ENCODE measurements at places on chromosomes 7 and 10.

DNA sequence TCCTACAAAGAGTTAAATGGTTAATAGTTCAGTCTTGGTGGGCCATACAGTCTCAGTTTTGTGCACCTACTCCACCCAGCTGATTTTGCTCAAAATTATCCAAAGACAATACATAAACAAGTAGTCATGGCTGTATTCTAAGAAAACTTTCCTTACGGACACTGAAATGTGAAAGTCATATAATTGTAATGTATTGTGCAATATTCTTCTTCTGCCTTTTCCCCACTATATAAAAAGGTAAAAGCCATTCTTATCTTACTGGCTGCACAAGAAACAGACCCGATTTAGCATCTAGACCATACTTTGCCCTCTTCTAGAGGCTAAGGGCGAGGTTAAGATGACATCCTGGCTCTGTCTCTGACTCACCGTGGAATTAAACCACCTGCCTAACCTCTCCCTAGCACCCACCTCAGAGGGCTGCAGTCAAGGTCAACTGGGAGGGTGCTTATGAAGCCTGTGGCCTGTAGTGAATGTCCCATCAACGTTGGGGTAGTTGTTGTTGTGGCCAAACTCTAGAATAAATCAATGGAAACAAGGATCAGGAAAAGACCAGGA lies 63.8 kb upstream of the DOCK1 start:
- DNase-seq = no peak

GRCh38 chr7:148903504-148903903 lies 19.4 kb upstream of the EZH2 start:
- no peak for DNase-seq

- DNase-seq = no peak
Observed at GRCh38 chr10:29857843-29858701, 201.3 kb downstream of the JCAD start.

GRCh38 chr10:73902351-73902750 lies 8.6 kb upstream of the PLAU start:
- DNase-seq = no peak

DNA sequence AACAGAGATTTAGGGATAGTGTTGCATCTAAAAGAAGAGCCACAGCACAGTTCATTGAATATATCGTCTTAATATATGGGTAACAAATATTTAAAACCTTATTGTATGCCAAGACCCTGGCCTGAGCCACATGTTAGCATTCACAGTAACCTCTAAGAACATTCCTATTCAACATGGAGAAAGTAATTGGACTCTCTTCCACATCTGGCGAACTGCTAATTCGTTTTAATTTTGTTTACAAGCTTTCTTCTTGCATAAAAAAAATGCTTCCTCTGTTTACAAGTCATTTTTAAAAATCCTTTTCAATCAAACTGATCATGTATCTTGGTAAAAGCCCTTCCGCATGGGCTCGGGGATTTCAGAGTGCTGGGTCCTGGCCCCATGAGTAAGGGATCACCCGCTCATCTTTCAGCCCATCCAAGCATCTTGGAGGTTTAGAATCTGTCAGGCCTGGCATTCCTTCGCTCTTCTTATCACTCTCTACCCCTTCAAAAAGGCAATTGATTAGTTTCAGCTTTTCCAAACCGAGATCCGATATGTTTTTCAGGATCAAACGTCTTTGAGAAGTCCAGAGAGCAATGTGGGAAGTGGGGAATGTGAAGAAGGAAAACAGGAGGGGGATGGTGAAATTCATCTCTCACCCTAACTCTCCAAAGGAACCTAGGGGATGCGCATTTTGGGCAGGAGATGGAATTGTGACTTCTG lies 7.3 kb downstream of the TWIST1 start:
- no peak for DNase-seq

DNA sequence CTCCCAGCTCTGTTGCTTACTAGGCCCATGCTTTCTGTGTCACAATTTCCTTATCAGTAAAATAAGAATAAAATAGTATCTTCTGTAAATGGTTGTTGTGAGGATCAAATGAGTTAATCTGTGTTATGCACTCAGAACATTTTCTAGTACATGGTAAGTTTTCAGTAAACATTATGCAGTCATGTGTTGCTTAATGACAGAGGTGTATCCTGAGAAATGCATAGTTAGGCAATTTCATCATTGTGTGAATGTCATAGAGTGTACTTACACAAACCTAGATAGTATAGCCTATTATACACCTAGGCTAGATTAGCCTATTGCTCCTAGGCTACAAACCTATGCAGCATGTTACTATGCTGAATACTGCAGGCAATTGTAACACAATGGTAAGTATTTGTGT lies 4.4 kb downstream of the PTTG1IP2 start:
- no peak for DNase-seq

- DNase-seq = no peak
Observed at GRCh38 chr10:33876584-33877400, 542.3 kb upstream of the NRP1 start.

DNA sequence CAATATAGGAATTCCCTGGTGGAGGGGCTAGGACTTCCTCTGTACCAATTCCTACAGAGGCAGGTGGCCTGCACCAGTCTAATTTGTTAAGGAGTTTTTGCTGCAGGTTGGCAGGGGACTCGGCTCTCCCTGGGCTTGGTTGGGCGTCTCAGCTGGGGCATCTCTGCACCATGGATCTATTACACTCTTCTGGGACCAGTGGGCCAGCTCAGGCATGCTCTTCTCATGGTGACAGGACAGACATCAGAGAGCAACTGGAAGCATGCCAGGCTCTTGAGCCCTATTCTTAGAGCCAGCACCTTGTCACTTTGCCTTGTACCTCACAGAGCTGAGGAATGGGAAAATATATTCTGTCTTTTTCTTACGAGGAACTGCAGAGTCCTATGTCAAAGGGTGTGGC lies 74.6 kb downstream of the SH2D4B start:
- no peak for DNase-seq

DNA sequence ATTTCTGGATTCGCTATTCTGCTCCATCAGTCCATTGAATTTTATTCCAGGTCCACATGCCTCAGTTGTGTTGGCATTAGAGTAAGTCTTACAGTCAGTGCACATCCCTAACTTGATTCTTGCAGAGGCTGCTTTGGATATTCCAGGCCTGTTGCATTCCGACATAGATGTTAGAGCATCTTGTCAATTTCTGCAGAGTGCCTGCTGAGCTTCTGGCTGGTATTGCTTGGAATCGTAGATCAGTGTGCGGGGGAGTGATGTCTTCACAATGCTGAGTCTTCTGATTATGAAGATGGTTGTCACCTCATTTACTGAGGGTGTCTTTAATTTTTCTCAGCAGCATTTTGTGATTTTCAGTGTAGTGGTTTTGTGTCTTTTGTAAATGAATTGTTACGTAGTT lies 45.2 kb downstream of the INPP5A start:
- no peak for DNase-seq

DNA sequence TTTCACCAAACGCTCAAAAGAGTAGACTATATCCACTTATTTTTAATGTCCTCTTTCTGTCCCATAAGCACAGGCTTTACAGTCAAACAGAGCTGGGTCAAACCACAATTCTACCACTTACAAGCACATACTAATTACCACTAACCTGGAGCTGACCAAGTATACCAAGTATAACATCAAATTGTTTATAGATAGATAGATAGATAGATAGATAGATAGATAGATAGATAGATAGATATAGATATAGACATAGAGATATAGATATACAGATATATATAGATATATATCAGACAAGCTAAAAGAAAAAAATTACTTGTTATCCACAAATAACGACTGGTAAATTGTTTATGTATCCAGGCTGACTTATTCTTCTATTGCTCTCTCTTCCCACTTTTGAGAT lies 52.5 kb upstream of the SPOCK2 start:
- DNase-seq = no peak

DNA sequence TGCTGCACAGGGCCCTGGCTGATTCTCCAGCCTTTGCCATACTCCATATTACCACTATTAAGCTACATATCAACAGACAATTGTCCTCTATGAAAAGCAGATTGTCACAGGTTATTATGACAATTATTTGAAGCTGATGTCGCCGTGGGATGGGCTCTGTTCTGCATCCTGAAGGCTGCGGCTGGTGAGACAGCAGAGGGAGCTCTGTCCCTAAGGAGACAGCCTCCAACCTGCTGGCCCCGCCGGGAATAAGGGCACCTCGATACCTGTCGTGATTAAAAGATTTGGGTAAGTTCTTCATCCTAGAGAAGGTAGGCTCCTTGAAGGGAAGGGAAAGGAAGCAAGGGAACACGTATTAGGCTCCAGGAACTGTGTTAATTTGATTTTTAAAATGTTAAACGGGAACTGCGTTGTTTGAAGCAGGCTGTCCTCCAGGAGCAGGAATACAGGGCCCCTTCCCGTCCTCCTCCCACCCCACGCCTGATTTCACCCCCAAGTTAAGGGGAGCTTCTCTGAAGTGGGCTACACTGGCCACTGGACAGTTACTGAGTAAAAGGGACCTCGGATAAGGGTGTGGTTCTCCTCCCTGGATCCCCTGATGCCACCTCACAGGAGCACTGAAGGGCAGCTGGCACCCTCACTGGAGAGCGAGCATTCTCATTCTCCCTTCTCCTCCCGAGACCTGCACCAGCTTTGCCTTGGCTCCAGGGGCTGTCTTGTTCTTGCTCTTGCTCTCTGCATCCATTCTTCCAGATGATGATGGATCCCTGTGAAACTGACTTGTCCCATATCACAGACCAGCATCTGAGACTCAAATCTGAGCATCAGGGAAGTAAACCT lies 11.8 kb upstream of the TIAL1 start:
- DNase-seq = no peak

GRCh38 chr7:100975371-100975821 lies 6.0 kb downstream of the MUC12 start:
- no peak for DNase-seq

GRCh38 chr7:128904381-128905197 lies 5.9 kb downstream of the KCP start:
- DNase-seq = no peak

DNA sequence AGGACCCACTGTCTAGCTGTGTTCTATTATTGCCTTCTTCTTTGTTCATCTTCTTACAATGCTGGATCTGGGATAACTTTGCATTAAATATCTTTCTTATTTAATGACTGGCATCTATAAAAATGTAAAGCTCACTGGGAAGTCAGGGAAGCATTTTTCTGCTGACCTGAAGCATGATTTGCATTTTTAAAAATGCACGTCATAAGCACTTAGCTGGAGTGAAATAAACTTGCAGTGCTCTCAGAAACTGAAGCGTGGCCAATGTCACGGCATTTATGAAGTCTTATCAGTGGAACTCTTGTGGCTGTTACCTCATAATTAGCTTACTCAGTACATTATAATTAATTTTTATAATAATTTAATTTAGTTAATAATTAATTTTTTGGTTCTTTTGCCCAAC lies 59.1 kb downstream of the FRMD4A start:
- no peak for DNase-seq

DNA sequence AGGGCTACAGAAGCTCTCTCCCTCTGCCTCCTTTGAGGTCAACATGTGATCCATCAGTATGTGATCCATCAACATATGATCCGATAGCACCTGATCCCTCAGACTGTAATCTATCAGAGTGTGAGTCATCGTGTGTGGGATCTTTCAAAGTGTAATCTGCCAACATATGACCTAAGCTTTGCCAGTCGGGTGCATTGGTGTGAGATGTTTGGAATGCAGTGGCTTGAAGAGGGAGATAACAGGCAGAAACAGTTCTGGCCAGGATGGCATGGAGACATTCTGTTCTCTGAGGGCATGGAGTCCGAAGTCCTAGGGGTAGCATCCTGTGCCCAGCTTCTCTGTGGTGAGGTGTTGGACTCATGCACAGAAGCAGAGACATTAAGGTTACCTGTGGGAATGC lies 217.7 kb upstream of the ETV1 start:
- DNase-seq = no peak

DNA sequence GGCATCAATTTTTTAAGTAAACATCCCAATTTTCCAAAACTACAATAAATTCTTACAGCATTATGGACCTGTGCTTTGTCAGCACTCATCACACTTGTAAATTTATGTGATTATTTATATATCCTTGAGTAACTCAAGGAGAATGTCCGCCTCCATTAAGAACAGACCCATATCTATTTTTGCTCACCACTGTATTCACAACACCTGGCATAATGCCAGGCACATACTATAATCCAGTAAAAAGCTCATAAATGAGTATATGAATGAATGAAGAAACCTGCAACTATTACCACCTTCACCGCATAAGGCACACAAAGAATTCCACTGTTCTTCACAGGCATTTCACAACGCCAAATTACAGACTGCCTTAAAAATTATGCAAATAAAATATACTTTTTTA lies 46.9 kb downstream of the MINDY3 start:
- no peak for DNase-seq

DNA sequence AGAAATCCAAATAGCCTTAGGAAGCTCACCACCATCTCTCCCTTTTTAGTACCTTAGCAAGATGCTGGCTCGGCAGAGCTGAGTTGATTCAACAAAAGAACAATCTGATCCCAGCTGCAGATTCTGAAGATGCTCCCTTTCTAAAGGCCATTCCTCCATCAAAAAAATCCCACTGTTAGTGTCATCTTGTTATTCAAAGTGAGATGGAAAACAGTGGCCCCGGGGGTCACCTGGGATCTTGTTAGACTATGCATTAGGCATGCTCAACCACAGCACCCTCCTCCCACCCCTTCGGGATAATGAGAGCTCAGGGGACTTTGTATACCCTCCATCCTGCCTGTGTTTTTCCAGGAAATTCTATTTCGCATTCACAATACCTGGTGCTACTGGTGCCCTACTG lies 2.4 kb downstream of the NCAPG2 start:
- DNase-seq = no peak

- DNase-seq = no peak
Observed at GRCh38 chr10:3825862-3826351, 40.9 kb upstream of the KLF6 start.

DNA sequence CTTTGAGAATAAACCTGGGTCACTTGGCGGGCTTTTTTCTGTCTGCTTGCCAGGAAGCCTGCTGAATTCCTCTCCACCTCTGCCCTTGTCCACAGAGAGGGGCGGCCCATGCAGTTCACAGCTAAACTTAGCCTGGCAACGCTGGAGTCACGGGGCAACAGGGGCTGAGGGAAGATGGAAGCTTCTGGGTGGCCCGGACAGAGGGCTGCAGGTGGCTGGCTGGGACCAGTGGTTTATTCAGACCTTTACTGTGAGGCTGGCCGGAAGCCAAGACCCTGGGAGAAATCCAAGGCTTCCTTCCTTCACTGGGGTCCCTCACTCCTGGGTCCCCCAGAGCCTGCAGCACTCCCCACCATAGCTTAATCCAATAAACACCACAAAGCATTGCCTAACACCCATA lies 17.0 kb downstream of the ITPRIP start:
- DNase-seq = no peak

Measured in stimulated activated CD8-positive, alpha-beta memory T cell treated with anti-CD3 and anti-CD28 coated beads, Interleukin-4, amount 100 ng/mL, for 24 hours (primary cell).